Activated CD4-positive, alpha-beta T cell treated with anti-CD3 and anti-CD28 coated beads for 36 hours (primary cell): ENCODE measurements at places on chromosomes 5 and 9. TPM values are rescaled to one million over a fixed set of nuclear protein-coding genes. Genes with fewer than 3 reads are reported as not detected.

ADAMTSL1 gene
- not detected for total RNA-seq

GLIPR2 gene
- total RNA-seq: 13.7 TPM

MARCOL gene
- total RNA-seq: not detected

CER1 gene
- not detected for total RNA-seq

- H3K36me3 ChIP-seq: no peaks in the 10 kb centered on the region
- no peaks in the 10 kb centered on the region for H3K27me3 ChIP-seq
- no peak for DNase-seq
- H3K27ac ChIP-seq: no peak overlapping the region
Observed at GRCh38 chr9:9231946-9232345, 1380.9 kb downstream of the PTPRD start.

DNA sequence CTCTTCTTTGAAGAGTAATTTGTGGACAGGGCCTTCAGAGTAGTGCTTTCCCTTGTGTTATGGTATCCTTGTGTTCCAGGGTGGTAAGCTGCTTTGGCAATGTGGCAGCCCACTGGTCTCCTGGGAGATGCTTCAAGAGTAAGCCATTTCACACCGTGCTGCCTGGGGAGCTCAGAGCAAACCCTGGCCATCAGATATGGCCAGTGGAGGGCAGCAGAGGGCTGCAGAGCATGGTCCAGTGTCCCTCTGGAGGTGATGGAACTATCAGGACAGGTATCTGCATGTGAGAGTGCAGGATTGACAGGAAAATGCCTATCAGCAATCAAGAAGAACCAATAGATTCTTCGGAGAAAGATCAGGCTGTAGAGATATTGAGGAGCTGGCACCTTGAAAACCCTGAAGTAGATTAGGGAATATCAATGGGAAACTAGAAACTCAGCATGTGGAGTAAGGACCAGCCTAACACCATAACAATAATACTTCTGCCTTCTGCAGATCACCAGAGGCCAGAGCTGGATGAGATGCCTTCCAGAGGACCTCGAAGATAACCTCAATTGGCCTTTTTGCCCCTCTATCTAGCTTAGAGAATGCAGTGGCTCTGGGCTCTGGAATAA is 90.8 kb downstream of the PLPPR1 start:
- no peaks in the 10 kb centered on the region for H3K27me3 ChIP-seq
- no peaks in the 10 kb centered on the region for H3K36me3 ChIP-seq
- H3K4me1 ChIP-seq: no peaks in the 10 kb centered on the region
- DNase-seq: peak; percentile 57
- no peak overlapping the region for H3K4me3 ChIP-seq

DNA sequence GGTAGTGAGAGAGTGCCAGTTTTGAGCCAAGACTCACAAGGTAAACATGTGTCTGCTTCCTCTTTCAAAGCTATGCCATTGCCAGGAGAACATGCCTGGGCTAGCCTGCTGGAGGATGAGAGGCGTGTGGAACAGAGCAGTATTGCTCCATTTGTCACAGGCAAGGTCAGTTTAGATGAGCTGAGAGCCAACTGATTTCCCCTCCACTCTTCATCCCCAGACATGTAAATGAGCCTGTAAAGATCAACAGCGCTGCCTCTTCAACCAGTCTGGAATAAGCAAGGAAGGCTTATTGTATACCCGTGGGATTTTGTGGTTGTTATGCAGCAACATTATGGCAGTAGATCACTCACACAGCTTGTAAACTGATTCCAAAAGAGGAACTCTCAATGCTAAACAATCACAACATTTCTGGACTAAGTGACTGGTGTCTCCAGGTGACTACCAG is 8.2 kb upstream of the GDNF start:
- H3K4me3 ChIP-seq: no peak overlapping the region
- no peaks in the 10 kb centered on the region for H3K4me1 ChIP-seq
- H3K36me3 ChIP-seq: no peaks in the 10 kb centered on the region
- no peak for DNase-seq
- H3K27ac ChIP-seq: no peak overlapping the region
- peaks cover 26% of the 10 kb centered on the region for H3K27me3 ChIP-seq

GRCh38 chr5:161230221-161230620 is 316.3 kb downstream of the GABRB2 start:
- no peaks in the 10 kb centered on the region for H3K36me3 ChIP-seq
- no peak for DNase-seq
- no peak overlapping the region for H3K27ac ChIP-seq
- no peaks in the 10 kb centered on the region for H3K27me3 ChIP-seq

DNA sequence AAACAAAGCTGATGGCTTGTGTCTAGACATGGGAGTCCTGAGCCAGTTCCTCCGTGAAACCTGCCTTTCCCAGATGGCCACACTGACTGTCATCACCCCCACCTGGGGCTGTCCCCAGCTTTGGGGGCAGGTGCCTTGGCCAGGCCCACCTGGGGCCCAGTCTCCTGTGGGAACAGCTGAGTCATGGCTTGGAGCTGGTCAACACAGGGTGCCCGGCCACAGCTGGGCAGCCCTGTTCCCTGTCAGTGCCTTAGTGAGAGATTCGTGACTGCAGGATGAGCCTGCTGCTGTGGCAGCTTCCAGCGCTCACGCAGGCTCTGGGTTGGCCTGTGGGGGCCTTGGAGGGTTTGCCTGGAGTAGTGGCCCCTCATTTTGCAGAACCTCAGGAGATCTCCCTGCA is 56.5 kb downstream of the COL5A1 start:
- no peak overlapping the region for H3K27ac ChIP-seq
- H3K36me3 ChIP-seq: no peaks in the 10 kb centered on the region
- H3K4me3 ChIP-seq: no peak overlapping the region
- H3K27me3 ChIP-seq: no peaks in the 10 kb centered on the region

DNA sequence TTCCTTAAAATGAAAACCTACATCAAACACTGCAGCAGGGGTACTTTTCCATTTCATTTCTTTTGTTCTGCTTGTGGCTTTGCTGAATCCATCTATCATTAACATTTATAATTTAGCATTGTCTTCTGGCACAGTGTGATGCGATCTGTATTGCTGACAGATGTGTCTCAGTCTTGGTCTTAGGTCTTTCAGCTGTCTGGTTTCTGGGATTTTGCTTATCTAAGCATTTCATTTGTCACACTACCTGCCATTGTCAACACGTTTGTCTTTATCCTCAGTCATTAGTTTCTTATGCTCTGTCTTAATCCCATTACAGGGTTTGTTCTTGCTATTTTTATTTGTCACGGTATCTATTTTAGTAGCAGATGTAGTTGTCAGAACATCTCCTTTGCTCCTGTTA is 303.1 kb downstream of the IZUMO3 start:
- no peaks in the 10 kb centered on the region for H3K36me3 ChIP-seq
- no peak overlapping the region for H3K4me3 ChIP-seq
- H3K4me1 ChIP-seq: no peaks in the 10 kb centered on the region
- DNase-seq: no peak
- H3K27ac ChIP-seq: no peak overlapping the region
- no peaks in the 10 kb centered on the region for H3K27me3 ChIP-seq

DNA sequence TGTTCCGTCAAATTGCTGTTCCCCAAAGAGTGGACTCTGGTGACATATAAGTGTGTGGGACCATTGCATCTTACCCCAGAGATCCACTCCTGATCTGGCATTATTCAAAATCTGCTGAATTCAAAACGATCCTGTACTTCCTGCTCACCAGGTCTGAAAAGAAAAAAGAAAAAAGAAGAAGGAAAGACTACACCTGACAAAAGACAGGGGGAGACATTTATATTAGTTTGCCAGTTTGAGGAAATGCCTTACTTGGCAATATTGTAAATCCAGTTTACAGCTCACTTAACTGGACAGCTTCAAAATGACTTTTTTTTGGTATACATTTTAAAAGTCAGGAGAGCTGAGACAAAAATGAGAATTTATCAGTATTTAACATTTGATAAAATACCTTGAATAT is 15.0 kb upstream of the GRHPR start:
- H3K4me1 ChIP-seq: peaks cover 35% of the 10 kb centered on the region
- no peaks in the 10 kb centered on the region for H3K36me3 ChIP-seq

GRCh38 chr5:171390883-171391677 is 3.4 kb downstream of the NPM1 start:
- no peaks in the 10 kb centered on the region for H3K27me3 ChIP-seq
- DNase-seq: peak; percentile 40
- H3K4me3 ChIP-seq: peak overlapping the region; percentile 88
- peaks cover 51% of the 10 kb centered on the region for H3K4me1 ChIP-seq

DNA sequence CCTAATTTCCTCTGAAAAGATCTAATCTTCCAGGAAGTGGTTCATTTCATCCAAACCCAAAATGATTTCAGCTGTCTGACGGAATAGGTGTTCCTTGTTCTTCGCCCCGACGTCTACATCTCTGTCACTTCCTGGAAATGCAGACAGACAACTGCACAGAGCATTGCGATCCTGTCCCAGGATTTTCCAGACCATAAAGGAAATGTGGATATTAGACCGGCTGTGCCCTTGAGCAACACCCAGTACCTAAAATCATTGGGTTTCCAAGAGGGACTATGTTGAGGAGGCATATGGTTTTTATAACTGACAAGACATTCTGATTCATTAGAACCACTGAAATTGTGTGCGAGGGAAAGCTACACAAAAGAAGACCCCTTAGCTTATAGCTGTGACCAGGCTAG is 74.2 kb downstream of the MSX2 start:
- H3K4me3 ChIP-seq: no peak overlapping the region
- no peak overlapping the region for H3K27ac ChIP-seq

- H3K27ac ChIP-seq: peak within 1 kb of the TSS; percentile 99
- peak; percentile 57 for DNase-seq
- H3K4me3 ChIP-seq: peak within 1 kb of the TSS; percentile 88
- H3K36me3 ChIP-seq: peaks cover 7% of the 10 kb centered on the region
- H3K4me1 ChIP-seq: peaks cover 41% of the 10 kb centered on the region
Observed at GRCh38 chr5:154755361-154756008, at the start of gene LARP1. TSS of gene LARP1 (plus strand) at chr5:154755377. CDS start at chr5:154755758, 381 bp downstream.

DNA sequence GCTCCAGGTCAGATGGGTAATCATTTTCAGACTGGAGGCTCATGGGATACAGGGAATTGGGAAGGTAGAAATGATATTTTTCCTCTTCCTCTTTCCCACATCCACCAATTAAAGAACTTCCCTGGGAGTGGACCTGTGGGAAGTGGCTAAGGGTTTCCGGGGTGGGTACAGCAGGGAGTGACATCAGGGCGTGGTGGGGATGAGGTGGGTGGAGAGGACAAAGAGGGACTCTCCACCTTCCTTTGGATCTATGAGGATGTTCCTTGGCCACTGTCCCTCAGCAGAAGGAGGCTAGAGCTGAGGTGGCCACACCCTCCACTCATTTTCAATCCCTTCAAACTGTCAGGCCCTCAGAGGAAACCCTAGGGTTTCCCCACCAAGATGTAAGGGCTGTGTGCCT is 54.7 kb downstream of the IRF1 start:
- H3K36me3 ChIP-seq: peaks cover 31% of the 10 kb centered on the region
- peaks cover 83% of the 10 kb centered on the region for H3K4me1 ChIP-seq
- H3K4me3 ChIP-seq: no peak overlapping the region
